ENCODE measurements at places on chromosomes 11 and 22.

DNA sequence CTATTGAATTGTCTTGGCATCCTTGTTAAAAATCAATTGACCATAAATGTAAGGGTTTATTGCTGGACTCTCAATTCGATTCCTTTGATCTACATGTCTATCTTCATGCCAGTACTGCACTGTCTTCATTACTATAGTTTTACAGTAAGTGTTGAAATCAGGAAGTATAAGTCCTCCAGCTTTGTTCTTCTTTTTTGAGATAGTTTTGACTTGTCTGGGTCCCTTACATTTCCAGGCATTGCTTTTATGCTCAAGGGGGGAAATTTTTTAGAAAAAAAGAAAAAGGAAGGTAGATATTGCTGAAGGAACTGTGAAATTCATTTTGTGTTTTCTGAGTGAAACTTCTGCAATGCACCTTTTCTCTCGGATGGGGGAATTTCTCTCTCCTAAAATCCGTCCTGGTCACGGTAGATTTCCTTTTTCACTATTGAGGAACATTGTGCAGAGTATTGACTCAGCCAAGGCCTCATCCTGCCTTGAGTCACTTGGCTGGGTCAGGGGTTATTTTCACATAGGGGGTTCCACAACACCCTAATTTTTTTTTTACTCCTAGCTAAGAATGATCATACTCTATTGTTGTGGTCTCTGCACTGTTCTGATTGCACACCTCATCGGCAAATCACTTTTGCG is 2.8 kb upstream of the ACER3 start:
- DNase-seq = no peak

- no peak for DNase-seq
Observed at GRCh38 chr11:115674176-115674936, 170.1 kb upstream of the CADM1 start.

GRCh38 chr11:92071660-92072059 is 153.0 kb upstream of the FAT3 start:
- DNase-seq = no peak

- DNase-seq = no peak
Observed at GRCh38 chr22:23789638-23790037, 2.9 kb downstream of the SMARCB1 start.

- DNase-seq = no peak
Observed at GRCh38 chr11:84497981-84498411, 1129.1 kb downstream of the DLG2 start.

DNA sequence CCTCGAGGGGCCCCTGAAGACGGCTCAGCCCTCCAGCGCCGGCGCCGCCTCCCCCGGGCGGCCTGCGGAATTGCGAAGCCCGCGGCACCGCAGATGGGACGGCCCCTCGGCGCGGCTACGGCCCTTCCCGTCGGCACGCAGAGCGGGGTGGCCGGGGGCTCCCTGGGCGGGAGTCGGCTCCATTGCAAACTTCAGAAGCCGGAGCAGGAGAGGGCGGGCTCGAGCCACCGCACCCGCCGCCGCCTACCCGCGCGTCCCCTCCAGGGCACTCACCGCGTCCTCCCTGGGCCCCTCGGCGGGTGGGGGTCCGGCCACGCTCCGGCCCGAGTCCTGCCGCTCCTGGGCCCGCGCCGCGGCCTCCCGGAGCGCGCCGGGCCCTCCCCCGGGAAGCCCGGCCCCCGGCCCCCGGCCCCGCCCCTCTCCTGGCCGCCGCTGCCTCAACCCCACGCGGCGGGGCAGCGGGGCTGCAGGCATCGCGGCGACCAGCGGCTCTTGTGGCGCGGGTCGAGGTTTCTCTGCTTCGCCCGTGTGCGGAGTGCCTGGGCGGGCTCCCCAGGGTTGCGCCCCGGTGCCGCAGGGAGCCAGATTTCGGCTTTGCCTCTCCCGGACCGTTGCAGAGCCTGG is at the start of gene PACSIN3:
PACSIN3 (minus strand) TSS at position 359 of the 624 bp plus-strand sequence. CDS start 3,707 bp downstream, outside the sequence.
- peak; percentile 79 for DNase-seq

GRCh38 chr11:134410766-134411165 is 1.3 kb downstream of the B3GAT1 start:
- DNase-seq = peak; percentile 31
